Activated gamma-delta T cell treated with Interleukin-2 at 50 U/mL for 16 hours (primary cell): ENCODE measurements at places on chromosomes 2 and 18.

DNA sequence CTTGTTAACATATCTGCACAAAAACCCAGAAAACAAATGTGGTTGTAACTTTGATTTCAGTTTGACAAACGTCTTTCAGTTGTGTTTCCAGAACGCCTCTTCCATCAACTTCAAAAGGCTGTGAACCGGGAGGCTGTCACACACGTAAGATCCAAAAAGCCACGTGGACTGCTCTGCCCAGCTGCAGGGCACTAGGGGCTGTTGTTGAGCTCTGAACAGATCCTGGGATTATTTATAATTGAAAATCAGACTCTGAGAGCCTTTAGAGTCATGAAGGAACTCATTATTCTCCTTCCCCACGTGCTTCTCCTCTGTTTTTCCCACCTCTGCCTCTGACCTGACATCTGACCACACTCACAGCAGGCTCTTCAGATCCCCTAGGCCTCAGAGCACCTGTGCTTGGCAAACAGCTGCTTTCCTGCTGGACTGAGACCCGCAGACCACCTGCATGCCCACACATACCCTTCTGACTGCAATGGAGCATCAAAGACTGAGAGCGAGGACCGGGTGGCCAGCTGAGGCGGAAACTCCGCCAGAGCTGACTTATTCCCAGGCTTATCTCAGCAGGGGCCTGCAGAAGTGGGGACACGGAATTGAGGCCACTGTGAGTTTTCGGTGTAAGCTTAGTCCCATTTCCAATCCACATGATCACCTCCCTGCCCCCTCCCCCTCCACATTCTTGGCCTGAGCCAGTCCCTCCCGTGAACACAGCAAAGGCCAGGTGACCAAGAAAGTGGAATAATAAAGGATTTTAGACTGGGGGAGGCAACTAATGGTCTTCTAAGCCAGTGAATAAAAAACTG lies 114.8 kb downstream of the ATL2 start:
- no peak for DNase-seq

DNA sequence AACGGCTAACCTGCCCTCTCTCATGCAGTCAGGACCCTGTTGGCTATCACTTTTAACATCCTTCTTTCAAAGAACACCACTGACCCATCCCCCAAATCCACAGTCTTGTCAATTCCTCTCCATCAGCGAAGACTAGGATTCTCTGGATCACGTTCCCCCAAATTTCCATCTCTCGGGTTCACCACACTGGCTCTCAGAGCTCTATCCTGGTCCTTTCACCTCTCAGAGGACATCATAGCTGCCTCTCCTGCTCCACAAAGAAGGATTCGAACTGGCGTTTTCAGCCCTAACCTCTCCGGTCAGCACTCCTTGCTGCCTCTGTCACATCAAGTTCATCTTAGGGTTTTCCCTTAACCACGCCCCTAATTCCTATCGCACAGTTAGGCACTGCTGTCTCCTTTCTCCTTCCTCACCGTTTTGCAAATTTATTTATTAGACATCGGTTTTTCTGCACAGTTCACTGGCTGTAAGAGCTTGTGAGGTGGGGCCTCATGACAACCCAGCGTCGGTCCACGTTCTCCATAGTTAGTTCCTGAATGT lies 247.5 kb upstream of the PXDN start:
- DNase-seq = no peak

GRCh38 chr2:40039549-40039948 lies 260.5 kb upstream of the THUMPD2 start:
- DNase-seq = no peak

DNA sequence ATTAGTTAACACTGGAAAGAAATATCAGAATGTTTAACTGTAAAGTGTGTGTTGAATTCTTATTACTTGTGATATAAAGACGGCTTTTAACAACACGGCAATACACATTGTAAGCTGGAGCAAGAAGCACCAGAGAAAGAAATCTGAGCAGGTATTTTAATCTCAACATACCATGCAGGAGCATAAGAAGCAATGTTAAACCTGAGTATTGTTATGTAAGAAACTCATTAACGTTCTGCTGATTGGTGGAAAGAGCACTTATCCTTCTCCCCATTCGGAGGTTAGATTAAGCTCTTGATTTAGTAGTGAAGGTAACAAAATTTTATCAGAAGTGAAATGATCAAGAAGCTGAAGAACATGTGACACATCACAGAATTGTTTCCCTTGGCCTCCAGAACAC lies 107.4 kb downstream of the EPC2 start:
- no peak for DNase-seq

- no peak for DNase-seq
These were observed 24.0 kb downstream of the C2orf49 start for GRCh38 chr2:105361102-105361889.

GRCh38 chr2:177964892-177965291 lies 107.7 kb downstream of the PDE11A start:
- no peak for DNase-seq
